ENCODE measurements at places on chromosomes 3 and 15.

GRCh38 chr3:100634493-100635272 is 25.3 kb downstream of the ADGRG7 start:
- peak; percentile 78 for DNase-seq

- no peak for DNase-seq
Observed at GRCh38 chr15:96416218-96416933, 85.9 kb downstream of the NR2F2 start.

DNA sequence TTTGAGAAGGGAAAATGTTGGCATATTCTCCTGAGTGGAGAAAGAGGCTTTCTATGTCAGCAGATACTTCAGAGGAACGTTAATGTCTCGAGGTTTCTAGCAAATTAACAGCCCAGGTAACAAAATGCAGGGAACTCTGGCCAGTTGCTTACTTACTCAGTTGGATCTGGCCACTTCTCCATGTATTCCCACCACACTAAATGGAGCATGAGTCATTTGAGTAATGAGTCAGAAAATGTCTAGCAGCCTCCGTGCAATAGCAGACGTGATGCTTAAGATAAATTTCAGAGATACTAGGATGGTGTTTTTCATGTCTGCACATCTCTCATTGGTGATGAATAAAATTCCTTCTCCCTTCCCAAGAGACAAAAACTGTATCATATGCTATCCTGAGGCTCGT is 671.5 kb downstream of the FHIT start:
- peak; percentile 91 for DNase-seq

DNA sequence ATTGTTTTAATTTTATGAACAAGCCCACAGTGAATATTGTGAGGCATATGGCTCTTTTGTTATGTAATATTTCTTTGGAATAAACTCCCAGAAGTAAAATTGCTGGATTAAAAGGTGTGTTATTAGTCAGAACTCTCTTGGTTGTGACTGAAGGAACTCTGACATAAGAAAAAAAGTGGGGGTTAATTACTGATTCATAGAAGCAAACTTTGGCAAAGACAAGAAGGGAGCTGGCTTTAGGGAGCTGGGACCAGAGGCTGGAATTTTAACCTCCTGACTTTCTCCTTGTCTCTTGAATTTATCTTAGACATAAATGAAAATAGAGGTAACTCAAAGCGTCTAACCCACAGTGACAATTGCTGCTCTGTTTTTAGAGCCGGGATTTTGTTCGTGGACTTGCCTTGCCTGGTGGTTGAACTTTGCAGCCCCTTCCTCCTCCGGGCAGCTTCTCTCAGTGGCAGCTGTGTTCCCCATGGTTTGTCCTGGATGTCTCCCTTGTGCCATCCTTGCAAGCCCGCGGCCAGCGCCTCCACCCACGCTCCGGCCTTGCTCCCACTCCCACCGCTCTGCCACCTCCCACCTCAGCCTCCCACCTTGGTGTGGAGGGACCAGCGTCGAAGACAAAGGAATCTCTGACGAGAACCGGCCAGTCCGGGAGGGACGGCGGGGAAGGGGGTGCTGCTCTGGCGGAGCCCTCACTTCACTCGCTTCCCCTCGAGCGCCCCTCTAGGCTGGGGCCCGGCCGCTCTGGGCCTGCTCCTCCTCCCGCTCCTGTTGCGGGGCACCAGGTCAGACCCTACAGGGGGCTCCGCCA is 28.0 kb downstream of the ARHGAP31 start:
- peak; percentile 51 for DNase-seq

GRCh38 chr3:50388720-50389413 is 29.5 kb upstream of the TMEM115 start:
- DNase-seq = no peak

GRCh38 chr3:37262816-37263393 is 88.5 kb upstream of the LRRFIP2 start:
- DNase-seq = peak; percentile 72

DNA sequence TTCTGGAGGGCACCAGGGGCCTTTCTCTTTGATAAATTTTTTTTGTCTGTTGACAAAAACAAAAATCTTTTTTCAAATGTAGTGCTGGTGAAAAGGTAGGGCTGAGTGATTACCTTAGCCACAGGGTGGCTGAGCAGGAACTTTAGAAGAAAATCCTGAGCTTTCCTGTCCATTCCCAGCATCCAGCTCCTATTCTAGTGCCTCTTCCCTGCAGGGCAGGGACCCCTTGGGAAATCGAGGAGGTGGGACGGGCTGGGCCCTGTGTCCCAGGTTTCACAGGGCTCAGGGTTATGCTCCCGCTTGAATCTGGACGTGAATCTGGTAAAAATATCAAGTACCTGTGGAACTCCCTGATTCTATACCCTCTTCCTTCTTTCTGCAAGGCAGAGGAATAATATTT is 31.7 kb downstream of the EDEM1 start:
- DNase-seq = no peak

GRCh38 chr3:45992821-45993221 is 2.8 kb downstream of the FYCO1 start:
- DNase-seq = no peak

DNA sequence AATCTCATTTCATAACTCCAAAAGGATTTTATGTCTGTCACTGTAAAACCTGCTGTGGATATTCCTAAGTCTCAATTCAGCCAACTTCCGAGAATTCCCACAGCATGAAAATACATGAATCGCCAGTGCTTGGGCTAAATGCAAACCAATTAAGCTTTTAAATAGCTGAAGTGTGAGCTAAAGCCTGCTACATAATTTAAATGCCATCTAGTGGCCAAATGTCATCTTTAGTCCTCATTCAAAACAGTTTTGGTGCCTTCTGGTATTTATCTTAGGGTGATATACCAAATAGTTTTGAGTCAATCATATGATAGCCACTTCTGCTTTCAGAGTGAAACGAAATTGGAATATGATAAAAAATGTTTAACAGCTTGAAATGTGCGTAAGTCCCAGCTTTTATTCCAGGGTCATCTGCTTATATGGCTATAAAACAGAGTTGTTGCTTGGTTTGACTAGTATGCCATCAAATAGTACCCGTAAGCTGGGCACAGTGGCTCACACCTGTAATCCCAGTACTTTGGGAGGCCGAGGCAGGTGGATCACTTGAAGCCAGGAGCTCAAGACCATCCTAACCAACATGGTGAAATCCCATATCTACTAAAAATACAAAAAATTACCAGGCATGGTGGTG is 41.8 kb upstream of the CCNL1 start:
- DNase-seq = peak; percentile 28

- peak; percentile 61 for DNase-seq
Observed at GRCh38 chr3:46378426-46378942, 7.7 kb downstream of the CCR5 start.

GRCh38 chr15:35019404-35020327 is 31.6 kb upstream of the ZNF770 start:
- peak; percentile 57 for DNase-seq

DNA sequence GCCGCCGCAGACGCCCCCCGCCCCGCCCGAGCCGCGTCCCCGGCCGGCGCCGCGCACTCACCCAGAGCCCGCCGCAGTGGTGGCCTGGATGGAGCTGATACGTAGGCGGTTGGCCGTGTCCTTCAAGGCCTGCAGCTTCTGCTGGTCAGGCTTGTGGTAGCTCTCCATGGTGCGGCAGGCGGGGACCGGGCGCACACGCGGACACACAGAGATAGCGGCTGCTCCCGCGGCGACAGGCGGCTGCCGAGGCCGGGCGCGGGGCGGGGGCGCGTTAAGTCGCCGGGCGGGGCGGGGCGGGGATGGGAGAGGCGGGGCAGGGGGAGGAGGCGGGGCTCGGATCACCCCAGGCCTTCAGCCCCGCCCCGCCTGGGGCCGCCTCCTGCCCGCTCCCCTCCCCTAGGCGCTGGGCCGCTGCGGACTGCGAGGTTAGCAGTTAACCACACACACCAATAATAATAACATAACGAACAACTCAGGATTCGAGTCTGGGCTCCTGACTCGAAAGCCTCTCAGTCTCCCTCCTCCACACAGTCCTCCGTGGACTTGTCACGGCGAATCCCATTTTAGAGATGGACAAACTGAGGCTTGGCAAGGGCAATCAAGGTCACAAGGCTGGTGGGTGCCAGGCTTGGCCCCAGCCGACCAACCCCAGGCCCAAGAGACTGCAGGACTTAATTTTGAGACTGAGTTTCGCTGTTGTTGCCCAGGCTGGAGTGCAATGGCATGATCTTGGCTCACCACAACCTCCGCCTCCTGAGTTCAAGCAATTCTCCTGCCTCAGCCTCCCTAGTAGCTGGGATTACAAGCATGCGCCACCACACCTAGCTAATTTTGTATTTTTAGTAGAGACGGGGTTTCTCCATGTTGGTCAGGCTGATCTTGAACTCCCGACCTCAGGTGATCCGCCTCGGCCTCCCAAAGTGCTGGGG is at the start of gene TKT:
Gene TKT (minus strand): TSS at position 248 of the 929 bp plus-strand sequence. CDS start 80 bp downstream, at position 168.
- peak; percentile 85 for DNase-seq

DNA sequence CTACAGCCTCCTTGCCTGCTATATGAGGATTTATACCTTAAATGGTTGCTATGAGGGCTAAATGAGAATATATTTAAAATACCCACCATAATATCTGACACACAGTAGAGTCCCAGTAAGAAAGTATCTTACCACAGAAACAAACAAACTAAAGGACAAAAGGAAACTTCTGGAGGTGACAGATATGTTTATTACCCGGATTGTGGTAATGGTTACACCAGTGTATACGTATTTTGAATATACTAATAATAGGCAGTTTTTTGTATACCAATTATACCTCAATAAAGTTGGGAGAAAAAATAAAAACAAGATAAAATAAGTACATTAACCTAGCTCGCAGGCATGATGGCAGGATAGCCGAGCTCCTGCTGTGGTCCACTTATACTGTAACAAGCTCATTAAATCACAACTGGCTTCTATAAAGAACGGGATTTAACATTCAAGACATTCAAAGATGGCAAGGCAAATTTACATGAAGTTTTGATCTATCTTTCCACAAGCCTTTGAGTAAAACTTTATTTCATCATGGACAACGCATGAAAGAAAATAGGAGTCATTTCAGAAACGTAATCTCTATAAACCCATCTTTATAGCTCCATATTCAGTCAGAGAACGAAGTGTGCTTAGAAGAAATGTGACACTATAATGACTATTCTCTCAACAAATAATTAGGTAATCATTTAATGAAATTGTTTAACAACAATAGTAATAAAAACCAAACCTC is 1.5 kb downstream of the RPN1 start:
- peak; percentile 8 for DNase-seq

DNA sequence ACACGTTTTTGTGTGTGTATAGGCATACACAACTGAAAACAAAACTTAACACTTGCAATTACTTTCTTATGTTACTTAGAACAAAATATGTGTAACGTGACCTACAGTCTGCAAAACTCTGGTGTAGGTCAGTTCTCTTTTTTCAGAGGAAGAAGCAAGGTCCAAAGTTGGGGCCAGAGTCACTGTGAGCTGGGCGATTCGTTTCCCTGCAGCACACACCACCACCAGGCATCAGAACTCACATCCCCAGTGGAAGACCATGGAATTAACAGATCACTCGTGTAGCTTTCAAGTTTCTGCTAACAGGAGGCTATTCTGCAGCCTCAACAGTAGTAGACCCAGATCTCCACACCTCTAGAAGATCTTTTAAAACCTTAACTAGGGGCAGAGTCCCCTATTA is 25.8 kb downstream of the ANP32A start:
- DNase-seq = no peak

GRCh38 chr3:72247645-72248388 is 462.9 kb upstream of the PROK2 start:
- DNase-seq = no peak

GRCh38 chr15:74136814-74137536 is 6.6 kb downstream of the ISLR2 start:
- no peak for DNase-seq

- DNase-seq = no peak
Observed at GRCh38 chr3:52534281-52535183, 875 bp upstream of the NT5DC2 start.

DNA sequence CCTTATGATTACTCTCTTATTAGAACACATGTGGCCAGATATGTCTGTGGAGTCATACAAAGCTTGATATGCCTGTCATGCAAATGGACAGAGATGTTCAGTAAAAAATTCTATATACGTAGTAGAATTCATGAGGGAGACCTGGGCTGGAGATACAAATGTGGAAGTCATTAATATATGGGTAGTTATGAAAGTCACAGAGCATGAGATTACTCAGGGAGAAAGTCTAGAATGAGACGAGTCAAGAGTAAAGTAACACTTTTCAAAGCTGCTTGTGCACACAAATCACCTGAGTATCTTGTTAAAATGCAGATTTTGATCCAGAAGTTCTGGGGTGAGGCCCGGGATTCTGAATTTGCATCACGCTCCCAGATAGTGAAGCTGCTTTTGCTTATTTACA is 28.4 kb downstream of the OXSM start:
- DNase-seq = no peak

DNA sequence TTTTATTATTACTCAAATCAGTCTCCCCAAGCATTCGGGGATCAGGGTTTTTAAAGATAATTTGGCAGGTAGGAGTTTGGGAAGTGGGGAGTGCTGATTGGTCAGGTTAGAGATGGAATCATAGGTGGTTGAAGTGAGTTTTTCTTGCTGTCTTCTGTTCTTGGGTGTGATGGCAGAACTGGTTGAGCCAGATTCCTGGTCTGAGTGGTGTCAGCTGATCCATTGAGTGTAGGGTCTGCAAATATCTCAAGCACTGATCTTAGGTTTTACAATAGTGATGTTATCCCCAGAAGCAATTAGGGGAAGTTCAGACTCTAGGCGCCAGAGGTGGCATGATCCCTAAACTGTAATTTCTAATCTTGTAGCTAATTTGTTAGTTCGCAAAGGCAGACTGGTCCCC is 20.6 kb upstream of the TRANK1 start:
- peak; percentile 25 for DNase-seq

DNA sequence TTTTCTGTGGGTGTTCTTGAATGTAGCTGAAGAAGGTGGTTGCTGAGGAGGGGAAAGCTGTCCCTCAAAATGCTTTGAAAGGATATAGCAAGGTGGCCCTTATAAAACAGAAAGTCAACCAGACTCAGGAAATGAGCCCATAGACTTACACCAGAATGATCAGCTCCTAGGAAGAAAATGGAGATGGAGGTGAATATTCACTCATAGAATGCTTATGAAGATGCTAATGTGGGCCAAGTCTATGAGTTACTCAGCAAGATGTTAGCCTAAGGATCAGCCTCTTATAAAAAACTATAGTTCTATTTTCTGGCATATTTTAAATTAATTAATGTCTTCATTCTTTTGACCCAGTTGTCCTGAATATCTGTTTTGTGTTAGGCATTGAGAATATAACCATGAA is 1054.0 kb downstream of the AGBL1 start:
- DNase-seq = no peak

GRCh38 chr15:82535566-82536408 is 4.5 kb downstream of the RPS17 start:
- DNase-seq = no peak

GRCh38 chr3:185653949-185654757 is 68.1 kb downstream of the SENP2 start:
- DNase-seq = no peak

Measured in mammary epithelial cell (primary cell).